ENCODE measurements at places on chromosomes 1 and 21.

GRCh38 chr1:211822677-211823407, 7.7 kb downstream of the LPGAT1 start:
- DNase-seq = no peak

DNA sequence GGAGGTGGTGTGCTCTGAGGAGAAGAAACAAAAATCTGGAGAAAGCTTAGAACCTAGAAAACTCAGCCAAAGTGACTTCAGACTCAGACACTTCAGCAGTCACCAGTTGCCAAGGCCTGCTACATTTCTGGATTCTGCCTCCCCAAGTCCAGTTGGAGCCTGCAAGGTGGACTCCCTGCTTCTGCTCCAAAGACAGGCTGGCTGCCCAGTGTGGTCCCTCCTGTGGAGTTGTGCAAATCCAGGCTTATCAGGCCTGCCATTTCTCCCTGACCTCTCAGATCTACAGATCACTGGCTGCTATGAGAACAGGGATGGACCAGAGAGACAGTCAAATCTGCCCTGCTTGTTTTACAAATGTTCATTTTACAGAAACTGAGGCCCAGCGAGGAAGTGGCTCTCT, 9.9 kb downstream of the CACHD1 start:
- DNase-seq = no peak

GRCh38 chr1:65148548-65149350, 746 bp downstream of the AK4 start:
- DNase-seq = no peak

GRCh38 chr1:207863893-207864535, 46.9 kb downstream of the CD34 start:
- no peak for DNase-seq

DNA sequence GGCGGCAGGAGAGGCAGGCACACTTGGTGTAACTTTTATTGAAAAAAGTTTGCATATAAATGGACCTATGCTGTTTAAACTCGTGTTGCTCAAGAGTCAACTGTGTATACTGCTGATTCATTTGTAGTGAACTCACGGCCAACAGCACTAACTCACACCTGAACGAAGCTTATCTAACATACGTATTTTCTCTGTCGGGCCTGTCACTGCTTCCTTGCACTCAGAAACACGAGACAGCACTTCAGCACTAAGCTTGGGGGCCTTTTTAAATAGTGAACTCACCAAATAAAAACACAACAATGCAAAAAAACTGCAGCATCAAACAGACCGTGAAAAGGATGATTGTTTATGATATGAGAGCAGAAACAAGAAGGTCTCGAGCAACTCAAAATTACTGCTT, 58.9 kb upstream of the NEK2 start:
- DNase-seq = no peak

- DNase-seq = no peak
These were observed 79.8 kb downstream of the WDR4 start for GRCh38 chr21:42799516-42799915.

GRCh38 chr1:227731241-227731677, 3.8 kb downstream of the JMJD4 start:
- no peak for DNase-seq

- DNase-seq = no peak
These were observed 14.1 kb downstream of the INPP5B start for GRCh38 chr1:37932759-37933158.

DNA sequence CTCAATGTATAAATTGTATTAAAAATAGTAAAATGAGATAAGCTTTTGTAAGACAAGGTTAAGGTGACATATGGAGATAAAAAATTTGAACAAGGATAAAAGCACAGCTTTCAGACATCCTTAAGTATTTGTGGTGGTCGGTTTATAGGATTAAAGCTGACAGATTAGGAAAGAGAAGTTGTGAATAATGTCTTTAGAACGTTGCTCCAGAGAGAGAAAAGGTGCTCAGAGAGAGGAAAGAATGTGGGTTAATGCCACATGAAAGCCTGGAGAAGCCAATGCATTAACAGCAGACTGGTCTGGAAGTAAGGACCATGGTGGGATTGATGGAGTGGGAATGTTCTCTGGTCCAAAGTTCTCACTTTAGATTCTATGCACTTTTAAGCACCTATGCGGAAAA, 44.8 kb downstream of the ATP6V1G3 start:
- no peak for DNase-seq

DNA sequence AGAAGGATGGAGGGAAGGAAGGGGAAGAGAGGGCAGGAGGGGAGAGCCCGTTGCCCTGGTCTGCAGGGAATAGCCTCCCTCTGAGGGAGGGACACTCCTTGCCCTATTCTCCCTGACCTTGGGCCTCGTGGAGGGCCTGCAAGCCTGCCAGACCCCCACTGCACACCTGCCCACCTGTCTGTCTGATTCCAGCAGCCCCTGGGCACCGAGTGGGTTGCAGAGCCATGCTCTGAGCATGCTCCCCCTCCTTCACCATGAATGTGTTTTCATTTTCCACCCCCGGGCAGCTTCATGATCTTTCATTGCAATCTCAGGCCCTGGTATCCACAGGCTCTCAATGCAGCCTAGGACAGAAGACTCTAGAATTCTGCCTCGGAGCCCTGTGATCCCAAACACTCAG, 5.1 kb upstream of the NPHP4 start:
- DNase-seq = no peak

DNA sequence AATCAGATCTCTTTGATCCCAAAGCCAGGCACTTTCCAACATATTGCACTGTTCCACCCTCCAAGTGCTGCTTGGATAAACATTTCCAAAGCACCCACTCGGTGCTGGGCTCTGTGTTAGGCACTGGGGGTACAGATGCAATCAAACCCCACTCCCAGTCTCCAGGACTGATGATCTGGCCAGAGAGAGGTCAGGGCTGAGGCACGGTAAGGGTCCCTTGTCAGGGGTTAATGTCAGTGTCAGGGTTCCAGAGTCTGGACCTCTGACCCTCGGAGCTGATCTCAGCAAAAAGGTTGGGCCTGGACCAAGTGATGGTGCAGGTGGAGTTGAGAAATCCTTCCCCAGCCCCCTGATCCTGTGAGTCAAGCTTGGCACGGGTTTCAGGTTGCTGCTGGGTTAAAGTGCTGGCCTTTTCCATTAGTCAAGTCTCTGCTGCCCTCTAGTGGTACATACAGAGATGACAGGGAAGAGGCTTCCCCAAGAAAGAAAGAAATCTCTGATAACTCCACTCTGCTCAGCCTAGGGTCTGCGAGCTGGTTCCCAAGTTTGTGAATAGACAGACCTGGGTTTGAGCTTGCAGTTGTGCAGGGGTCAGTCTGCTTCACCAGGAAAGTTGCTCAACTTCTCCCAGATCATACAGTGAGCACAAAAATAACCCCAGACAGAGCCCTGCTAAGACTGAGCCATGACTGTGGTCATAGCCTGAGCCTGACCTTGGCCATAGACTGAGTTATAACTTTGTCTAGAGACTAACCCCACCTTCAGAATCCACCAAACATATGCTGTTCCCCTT, 74.6 kb downstream of the DMRTA2 start:
- DNase-seq = peak; percentile 15

GRCh38 chr1:93783876-93784275, 95.1 kb downstream of the DNTTIP2 start:
- no peak for DNase-seq

- DNase-seq = no peak
These were observed 119.0 kb downstream of the GREM2 start for GRCh38 chr1:240492832-240493440.

DNA sequence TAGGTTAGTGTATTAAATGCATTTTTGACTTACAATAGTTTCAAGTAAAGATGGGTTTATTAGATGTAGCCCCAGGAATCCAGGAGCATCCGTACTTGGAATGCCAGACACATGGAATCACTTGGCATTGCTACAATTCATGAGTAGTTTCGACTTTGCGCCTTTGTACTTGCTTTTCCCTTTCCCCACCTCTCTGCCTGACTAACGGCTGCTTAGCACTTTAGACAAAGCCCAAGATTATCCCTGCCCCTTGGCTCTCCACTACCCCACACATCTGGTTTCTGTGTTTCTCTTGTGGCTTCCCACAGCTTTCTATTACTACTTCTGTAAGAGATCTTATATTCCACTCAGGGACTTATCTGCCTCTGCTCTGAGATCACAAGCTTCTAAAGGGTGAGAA, 397.7 kb upstream of the POU3F1 start:
- no peak for DNase-seq

DNA sequence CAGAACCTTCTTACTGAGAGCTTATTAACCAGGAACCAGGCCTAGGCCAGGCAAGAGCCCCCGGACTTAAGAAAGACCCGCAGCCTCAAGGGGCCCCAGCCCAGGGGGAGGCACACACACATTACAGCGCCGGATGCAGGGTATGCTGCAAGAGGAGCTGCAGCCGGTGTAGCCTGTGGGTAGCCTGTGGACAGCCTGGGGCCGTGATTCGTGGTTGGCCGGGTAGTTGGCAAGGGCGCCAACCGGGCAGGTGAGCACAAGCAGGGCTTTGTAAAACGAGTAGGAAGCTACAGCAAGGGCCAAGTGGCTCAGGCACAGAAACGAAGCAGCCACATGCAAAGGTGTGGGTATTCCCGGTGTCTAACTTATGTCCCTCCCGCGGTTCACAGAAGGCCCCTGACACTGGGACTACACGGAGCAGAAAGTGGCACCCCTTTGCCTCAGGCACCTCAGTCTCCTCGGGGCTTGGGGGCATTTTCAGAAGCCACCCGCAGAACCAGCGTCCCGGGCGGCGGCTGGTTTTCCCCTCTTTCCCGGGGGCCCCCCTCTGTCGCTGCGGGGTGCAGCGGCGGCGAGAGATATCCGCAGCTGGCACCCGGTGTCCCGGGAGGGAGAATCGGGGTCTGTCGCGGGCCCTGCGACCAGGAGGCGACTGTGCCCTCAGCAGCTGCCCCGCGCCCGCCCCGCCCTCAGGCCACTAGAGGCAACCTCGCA, 40.8 kb downstream of the KIAA1614 start:
- no peak for DNase-seq

GRCh38 chr1:212514056-212514614, 81.4 kb downstream of the NENF start:
- no peak for DNase-seq

- DNase-seq = no peak
These were observed 55.3 kb downstream of the APP start for GRCh38 chr21:26115305-26115704.

GRCh38 chr1:19336543-19336942, 24.4 kb downstream of the SLC66A1 start:
- peak; percentile 38 for DNase-seq

DNA sequence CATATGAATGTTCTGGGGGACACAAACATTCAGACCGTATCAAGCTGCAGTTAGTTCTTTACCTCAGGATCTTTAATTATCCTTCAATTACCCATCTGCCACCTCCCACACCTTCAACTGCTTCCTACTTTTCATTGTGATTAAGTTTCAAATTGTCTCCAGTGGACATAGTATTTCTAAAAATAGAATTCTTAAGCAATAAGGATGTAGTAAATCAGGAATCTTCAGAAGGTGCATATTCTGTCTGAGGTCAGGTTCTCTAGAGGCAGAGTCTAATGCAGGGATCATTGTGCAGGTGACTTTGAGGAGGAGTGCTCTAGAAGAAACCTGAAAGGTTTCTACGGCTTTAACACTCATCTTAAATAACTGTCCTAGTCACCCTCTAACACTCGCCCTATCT, 102.6 kb upstream of the PPP2R5A start:
- DNase-seq = no peak

- no peak for DNase-seq
These were observed 328.9 kb upstream of the USP25 start for GRCh38 chr21:15400905-15401304.

DNA sequence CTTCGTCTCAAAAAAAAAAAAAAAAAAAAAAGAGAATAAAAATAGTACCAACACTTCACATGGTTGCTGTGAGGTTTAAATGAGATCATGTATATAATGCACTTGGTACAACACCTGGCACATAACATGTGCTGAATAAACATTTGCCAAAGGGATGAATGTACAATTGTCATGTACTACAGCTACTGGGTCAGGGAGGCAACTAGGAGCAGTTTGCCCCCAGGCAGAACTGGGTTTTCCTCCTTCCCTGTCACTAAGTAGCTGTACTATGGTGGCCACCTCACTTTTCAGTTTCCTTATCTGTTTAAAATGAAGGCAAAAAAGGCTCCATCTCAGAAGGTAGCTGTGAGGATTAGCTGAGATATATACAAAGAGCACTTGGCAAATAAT, 11.5 kb downstream of the AK2 start:
- no peak for DNase-seq

DNA sequence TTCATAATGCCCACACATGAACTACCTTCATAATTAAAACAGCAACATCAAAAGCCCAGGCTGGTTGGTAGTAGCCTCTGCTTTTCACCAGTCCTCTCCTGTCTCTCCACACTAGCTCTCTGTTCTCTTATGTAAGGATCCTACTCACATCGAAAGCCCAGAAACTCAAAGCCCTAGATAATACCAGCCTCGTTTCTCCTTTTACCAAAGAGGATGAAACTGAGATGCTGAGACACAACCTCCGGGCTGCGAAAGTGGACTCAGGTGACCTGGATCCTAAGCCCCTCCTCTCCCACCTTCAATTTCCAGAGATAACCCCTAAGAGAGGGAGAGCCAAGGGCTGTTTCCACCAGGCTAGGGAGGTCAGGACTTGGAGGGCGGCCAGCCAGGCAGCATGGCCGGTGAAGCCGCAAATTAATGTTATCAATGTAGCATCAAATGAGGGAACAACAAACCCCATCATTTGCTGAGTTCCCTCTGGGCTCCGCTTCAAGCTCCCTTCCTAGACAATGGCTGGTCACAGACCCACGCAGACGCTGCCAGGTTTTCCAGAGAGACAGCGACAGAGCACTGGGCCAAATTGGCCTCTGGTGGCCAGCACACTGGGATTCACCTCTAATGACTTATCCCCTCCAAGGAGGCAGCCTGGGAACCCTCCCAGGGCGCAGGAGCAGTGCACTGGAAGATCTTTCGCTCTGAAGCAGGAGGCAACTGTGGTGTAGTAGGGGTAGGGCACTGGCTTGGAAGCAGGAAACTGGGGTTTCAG, 20.7 kb upstream of the STMN1 start:
- DNase-seq = no peak

DNA sequence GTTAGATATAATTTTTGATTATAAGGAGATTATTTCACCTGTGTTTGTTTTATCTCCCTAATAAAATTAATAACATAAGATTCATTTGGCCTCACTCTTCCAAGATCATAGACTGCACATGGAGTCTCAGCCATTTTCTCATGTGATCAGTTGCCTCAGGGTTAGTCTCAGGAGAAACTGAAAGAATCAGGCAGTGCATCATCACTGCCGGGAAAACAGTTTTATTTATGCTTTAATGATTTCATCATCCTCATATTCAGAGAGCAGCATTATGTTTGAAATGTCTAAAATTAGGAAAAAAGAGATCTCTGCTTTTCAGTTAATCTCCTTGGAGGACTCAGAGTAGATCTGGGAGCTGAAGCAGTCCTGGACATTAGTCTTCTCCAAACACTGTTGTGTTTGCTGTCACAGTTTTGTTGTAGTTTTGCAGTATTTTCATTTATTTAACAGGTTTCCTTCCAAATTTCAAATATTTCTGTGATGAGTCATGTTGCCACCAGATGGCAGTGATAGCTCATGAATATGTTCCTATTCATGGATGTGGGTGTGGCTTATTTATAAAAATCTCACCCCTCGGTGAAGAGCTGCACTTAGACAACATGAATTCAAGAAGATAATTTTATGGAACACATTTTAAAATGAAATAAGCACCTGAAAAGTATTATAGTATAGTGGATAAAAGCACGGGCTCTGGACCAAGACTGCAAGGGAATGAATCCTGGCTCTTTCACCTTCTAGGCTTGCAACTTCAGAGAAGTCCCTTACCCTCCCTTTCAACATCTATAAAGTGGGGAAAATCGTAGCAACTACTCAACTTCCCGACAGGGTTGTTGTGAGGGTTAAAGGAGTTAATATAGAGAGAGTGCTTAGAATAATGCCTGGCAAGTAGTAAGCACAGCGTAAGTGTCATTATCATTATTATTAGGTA, 31.2 kb downstream of the CHD1L start:
- peak; percentile 4 for DNase-seq

Data from activated CD4-positive, alpha-beta T cell treated with anti-CD3 and anti-CD28 coated beads for 24 hours (primary cell).